Activated T-helper 1 cell treated with anti-CD3 and anti-CD28 coated beads, Interleukin-12 subunit alpha, Interleukin-12 subunit beta, Interleukin-2, Interleukin-4 antibody, amounts not matched to agents 30 ng/mL and 10 ng/mL and 1 ng/mL, durations not matched to agents 14 hours and 24 hours and 36 hours (primary cell): ENCODE measurements at places on chromosomes 1 and 21. TPM values are rescaled to one million over a fixed set of nuclear protein-coding genes. Genes with fewer than 3 reads are reported as not detected.
A peak's percentile ranks its signal among the peaks of the same experiment; 100 is the strongest.

DNA sequence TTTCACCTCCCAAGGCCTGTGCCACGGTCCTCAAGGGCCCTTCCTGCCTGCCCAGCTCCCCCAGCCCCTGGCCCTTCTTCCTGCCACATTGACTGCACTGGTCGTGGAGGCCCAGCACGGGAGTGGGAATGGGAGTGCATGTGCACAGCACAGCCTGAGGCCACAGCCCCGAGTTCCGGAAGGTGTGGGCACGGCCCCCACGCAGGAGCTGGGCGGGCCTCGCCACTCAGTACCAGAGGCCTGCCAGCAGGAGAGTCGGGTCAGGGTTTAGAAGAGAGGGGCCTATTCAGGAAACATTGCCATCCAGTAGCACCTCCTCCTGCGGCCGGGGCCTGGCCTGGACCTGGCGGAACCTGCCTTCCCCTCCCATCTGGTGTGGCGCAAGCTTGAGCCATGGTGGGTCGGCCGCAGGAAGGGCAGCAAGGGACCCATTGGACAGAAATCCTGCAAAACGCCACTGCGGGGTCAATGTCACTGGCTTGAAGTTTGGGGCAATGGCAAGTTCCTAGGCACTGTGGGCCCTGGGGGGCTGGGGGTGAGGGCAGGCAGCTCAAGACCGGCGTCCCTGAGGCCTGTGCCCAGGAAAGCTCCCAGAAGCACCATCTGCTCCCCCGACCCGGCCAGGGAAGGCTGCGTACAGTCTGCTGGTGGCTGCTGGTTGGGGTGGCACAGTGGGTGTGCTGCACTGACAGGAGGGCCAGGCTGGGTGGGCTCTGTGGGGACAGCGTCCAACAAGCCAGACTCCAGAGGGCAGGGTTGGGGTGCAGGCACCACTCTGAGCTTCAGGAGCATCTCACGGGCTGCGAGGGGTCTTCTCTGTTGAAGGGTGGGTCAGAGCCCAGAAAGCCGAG, 1.8 kb upstream of the TMEM52 start:
- no peak for DNase-seq
- no peaks in the 10 kb centered on the region for H3K36me3 ChIP-seq
- no peaks in the 10 kb centered on the region for H3K4me1 ChIP-seq
- H3K4me3 ChIP-seq = peak overlapping the region; percentile 49
- H3K27ac ChIP-seq = no peak overlapping the region
- H3K27me3 ChIP-seq = peaks cover 2% of the 10 kb centered on the region

DNA sequence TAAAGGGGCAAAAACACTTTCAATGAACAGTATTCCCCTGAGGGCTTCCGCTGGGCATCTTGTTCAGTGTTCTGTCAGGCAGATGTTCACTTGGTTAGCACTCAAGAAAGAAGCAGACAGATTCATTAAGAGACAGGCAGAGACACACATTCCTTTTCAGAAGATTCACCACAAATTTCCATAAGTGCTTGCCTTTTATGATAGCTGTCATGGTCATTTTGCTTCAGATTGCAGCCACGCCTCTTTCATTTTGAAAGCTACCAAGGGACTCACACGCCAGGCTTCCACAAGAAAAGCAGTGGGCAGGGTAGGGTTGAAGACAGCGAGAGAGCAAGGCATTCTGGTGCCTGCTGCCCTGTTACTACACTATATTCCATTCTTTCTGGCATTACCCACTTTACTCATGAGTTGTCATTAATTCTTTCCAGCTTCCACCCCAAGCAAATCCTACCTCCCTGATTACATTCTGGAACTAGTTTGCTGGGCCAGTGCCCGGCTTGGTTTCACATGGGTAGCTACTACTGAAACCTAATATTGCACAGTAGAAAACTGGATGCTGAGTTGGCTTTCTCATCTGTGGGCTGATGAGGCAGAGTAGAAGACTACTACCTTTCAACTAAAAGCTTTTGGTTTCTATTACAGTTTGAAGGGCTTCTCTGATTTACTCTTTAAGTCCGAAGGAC, 91.2 kb upstream of the COL24A1 start:
- no peak for DNase-seq
- no peaks in the 10 kb centered on the region for H3K27me3 ChIP-seq
- H3K36me3 ChIP-seq = no peaks in the 10 kb centered on the region
- H3K4me1 ChIP-seq = no peaks in the 10 kb centered on the region

GRCh38 chr21:22804151-22804550, 1805.9 kb downstream of the NCAM2 start:
- no peak overlapping the region for H3K4me3 ChIP-seq
- H3K4me1 ChIP-seq = no peaks in the 10 kb centered on the region
- no peaks in the 10 kb centered on the region for H3K36me3 ChIP-seq
- H3K27me3 ChIP-seq = no peaks in the 10 kb centered on the region
- no peak overlapping the region for H3K27ac ChIP-seq

DNA sequence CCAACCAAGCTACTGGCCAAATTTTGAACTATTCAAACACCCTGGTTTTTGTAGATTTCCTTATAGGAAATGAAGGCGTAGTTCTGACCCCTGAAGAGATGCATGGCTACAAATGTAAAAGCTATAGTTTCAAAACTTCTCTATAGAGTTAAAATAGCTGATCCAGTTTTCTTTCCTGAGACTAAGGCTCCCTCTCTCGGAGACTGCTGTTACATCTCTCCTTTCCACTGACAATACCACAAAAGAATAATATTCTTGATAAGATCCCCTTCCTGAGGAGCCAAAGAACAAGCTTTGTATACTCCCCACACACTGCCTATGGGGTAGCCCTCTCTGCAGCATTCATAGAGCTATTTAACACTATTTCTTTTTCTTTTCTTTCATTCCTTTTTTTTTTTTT, 6.7 kb upstream of the CFAP126 start:
- peaks cover 8% of the 10 kb centered on the region for H3K4me1 ChIP-seq
- H3K4me3 ChIP-seq = no peak overlapping the region

DNA sequence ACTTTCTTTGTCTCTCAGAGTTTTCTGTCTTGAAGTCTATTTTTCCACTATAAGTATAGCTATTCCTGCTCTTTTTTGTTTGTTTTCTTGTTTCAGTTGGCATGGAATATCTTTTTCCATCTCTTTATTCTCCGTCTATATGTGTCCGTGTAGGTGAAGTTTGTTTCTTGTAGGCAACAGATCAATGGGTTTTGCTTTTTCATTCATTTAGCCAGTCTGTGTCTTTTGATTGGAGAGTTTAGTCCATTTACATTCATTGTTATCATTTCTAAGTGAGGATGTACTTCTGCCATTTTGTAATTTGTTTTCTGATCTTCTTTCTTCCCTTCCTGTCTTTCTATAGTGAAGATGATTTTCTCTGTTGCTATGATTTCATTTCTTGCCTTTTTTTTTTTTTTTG, 132.5 kb upstream of the GPR52 start:
- no peaks in the 10 kb centered on the region for H3K27me3 ChIP-seq
- H3K4me3 ChIP-seq = no peak overlapping the region
- peaks cover 33% of the 10 kb centered on the region for H3K36me3 ChIP-seq
- H3K27ac ChIP-seq = no peak overlapping the region
- DNase-seq = no peak
- no peaks in the 10 kb centered on the region for H3K4me1 ChIP-seq

DNA sequence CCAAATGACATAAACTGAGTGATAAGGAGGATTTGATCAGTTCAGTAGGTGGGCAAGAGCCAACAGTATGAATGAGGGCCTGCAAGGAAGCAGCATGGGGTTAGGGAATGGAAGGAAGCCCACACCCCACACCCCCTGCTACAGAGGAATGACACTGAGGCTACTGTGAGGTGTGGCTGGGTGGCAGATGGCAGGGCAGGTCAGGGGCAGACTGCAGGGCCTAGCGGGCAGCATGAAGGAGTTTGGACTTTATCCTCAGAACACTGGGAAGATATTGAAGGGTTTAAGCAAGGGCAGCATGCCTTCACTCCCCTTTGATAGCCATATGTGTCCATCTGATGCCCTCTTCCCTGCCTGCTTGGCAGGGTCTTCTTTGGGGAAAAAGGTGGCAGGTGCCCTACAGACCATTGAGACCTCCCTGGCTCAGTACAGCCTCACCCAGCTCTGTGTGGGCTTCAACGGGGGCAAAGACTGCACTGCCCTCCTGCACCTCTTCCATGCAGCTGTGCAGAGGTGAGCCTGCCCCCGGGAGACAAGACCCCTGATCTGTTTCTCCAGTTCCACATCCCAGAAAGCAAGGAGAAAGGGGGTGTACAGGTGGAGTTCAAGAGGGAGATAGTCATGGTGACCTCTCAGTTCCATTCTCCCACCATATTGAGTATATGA, 4.1 kb upstream of the LENEP start:
- H3K27ac ChIP-seq = peak overlapping the region; percentile 54
- peaks cover 17% of the 10 kb centered on the region for H3K36me3 ChIP-seq
- no peak overlapping the region for H3K4me3 ChIP-seq
- no peaks in the 10 kb centered on the region for H3K27me3 ChIP-seq
- H3K4me1 ChIP-seq = peaks cover 19% of the 10 kb centered on the region

DNA sequence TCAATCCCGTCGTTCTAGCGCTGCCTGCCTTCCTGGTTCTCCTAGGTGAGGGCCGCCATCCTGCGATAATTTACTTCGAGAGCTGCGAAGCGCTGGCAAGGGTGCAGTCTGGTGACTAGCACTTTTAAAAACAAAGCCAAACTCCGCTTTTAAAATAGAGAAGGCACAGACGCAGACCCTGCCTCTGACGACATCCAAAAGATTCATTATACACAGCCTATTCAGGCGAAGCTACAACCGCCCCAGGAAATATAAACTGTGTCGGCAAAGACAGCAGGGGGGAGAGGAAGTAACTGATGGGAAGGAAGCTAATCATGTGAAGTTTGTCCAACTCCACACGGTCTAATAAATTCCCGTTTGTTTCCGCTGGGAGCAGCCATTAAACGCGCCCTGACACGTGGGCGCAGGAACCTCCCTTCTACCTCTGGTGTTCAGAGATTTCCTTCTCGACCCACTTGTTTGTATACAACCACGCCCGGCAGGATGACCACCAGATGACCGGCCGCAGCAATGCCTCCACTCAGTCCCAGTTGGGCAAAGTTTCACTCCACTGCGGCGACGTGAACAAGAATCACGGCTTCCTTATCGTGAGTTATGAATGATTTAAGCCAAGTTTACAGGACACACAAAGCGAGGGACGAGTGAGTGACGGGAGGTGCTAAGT, 1.3 kb downstream of the GNG12 start:
- H3K4me1 ChIP-seq = peaks cover 10% of the 10 kb centered on the region
- peaks cover 61% of the 10 kb centered on the region for H3K27me3 ChIP-seq
- H3K36me3 ChIP-seq = no peaks in the 10 kb centered on the region
- DNase-seq = no peak

GRCh38 chr1:203086992-203087763, 1.4 kb upstream of the MYOG start:
- H3K27ac ChIP-seq = no peak overlapping the region
- H3K27me3 ChIP-seq = peaks cover 10% of the 10 kb centered on the region
- H3K4me1 ChIP-seq = peaks cover 11% of the 10 kb centered on the region
- DNase-seq = no peak
- H3K36me3 ChIP-seq = no peaks in the 10 kb centered on the region

DNA sequence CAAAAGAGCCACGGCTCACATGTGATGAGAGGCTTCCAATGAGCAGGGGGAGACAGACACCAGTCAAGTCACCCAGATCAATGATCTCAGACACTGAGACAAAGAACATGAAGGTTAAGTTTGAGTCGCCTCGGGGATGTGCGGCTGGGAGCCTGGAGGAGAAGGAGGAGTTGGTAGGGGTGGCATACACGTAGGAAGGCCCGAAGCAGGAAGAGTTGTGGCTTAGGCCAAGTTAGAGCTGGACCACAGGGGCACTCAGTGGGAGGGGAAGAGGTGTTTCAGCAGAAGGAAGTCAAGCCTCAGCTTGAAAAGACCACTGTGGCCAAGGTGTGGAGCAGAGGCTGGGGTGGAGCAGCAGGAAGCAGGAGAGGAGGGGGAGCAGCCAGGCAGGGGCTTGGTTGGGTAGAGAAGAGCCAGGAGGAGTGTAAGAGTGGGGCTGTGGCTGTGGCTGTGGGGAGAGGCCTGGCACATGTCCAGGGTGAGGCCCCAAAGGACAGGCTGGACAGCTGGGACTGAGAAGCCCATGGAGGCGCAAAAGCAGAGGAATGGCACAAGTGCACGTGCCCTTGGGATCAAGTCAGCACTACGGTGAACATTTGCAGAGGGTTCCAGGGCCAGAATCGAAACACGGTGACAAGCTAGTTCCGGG, 27.6 kb downstream of the CTNNBIP1 start:
- peak overlapping the region; percentile 81 for H3K27ac ChIP-seq
- no peak for DNase-seq

DNA sequence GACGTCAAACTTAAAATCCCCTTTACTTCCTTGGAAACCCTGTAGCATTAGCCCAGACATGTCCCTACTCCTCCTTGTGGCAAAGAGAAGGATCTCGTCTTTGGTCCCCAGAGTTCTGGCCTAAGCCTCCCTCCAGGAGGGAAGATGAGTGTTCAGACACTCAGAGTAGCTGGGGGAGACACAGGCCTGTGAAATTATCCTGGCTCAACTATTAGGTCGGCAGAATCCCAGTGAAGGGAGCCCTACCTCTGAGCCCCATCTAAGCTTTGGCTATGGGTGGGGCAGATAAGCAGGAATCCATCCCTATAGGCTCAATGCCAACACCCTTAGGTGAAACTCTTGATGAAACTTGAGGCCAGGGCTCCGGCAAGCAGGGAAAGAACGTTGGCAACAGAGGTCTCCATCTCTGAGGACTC, 1.7 kb upstream of the SFN start:
- no peak overlapping the region for H3K27ac ChIP-seq
- no peak overlapping the region for H3K4me3 ChIP-seq
- peaks cover 7% of the 10 kb centered on the region for H3K36me3 ChIP-seq
- H3K27me3 ChIP-seq = no peaks in the 10 kb centered on the region
- DNase-seq = no peak

GRCh38 chr1:162709132-162709860, 77.0 kb downstream of the DDR2 start:
- no peak overlapping the region for H3K4me3 ChIP-seq
- H3K4me1 ChIP-seq = no peaks in the 10 kb centered on the region
- no peak for DNase-seq
- no peaks in the 10 kb centered on the region for H3K27me3 ChIP-seq
- H3K27ac ChIP-seq = no peak overlapping the region

- DNase-seq = no peak
- peaks cover 11% of the 10 kb centered on the region for H3K27me3 ChIP-seq
- H3K4me3 ChIP-seq = no peak overlapping the region
- H3K4me1 ChIP-seq = no peaks in the 10 kb centered on the region
- no peak overlapping the region for H3K27ac ChIP-seq
Observed at GRCh38 chr1:182453631-182454030, 3.7 kb downstream of the RGSL1 start.

DNA sequence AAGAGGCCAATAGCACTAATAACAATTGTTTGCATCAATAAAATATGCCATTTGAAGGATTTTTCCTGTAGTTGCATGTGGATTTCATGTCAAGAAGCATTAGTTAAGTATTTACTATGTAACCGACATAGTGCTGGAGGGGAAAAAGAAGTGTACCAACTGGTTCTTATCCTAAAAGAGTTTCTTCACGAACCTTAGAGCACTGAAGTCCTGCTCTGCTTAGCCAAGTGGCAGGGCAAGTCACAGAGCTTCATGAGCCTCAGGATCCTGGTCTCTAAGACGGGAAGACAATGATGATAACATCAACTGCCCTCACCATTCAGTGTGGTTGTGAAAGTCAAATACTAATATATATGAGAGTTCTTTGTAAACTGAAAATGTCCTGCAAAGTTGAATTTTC, 14.1 kb downstream of the KIAA0040 start:
- no peak for DNase-seq
- H3K36me3 ChIP-seq = peaks cover 67% of the 10 kb centered on the region
- H3K27ac ChIP-seq = no peak overlapping the region
- peaks cover 82% of the 10 kb centered on the region for H3K4me1 ChIP-seq
- no peak overlapping the region for H3K4me3 ChIP-seq
- H3K27me3 ChIP-seq = no peaks in the 10 kb centered on the region

TMEM125 gene
- not detected in 2 replicates for total RNA-seq

SH2D5 gene
- total RNA-seq = 0.08 and 0.15 TPM in 2 replicates

USH2A gene
- not detected in 2 replicates for total RNA-seq

TRIM58 gene
- total RNA-seq = 0.32 and 0.36 TPM in 2 replicates
